Lung microvascular endothelial cell (primary cell): ENCODE measurements at places on chromosomes 13 and 19. TPM values are rescaled to one million over a fixed set of nuclear protein-coding genes. Genes with fewer than 3 reads are reported as not detected.
A peak's percentile ranks its signal among the peaks of the same experiment; 100 is the strongest.

DNA sequence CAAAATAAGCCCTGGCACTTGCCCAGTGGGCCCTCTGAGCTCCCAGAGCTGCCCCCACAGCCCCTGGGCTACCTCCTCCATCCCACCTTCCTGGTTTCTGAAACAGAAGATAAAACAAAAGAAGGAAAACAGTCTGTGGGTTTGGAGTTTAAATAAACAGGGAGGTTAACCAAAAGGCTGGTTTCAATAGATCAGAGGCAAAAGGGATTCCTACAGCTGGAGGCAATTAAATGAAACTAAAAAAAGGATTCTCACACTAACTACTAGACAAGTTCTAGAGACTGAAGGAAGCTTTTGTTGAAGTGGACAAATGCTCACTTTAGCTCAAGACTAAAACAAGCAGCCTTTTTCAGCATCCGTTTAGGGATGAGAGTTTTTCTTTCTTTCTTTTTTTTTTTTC is 569.8 kb downstream of the FGF9 start:
- no peak for DNase-seq

DNA sequence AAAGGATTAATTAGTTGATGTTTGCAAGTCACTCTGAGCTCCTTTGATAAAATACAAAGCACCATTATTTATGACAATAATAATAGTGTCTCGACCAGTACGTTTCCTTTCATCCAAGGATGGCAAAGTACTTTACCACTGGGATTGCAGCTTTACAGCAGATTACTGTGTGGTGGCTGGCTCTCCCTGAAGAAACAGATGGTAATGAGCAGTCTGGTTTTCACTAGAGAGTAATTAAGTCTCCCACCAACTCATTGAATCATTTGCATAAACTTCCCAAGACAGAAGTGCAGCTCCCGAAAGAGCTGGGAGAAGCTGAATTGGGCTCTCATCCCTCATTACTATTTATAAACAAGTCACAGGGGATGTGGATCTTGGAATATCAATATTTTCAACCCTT is 48.7 kb downstream of the KLF5 start:
- DNase-seq = no peak

GRCh38 chr13:43783820-43784219 is 3.0 kb downstream of the ENOX1 start:
- DNase-seq = peak; percentile 95

RFPL4A gene
- total RNA-seq = 1.1 and 1.2 TPM in 2 replicates

GRCh38 chr13:27336014-27336673 is 65.5 kb downstream of the RASL11A start:
- DNase-seq = no peak

- DNase-seq = peak; percentile 54
Observed at GRCh38 chr19:3810708-3811355, 24.7 kb upstream of the MATK start.

GRCh38 chr19:10305139-10305806 is 4.3 kb downstream of the ZGLP1 start:
- DNase-seq = no peak

DNA sequence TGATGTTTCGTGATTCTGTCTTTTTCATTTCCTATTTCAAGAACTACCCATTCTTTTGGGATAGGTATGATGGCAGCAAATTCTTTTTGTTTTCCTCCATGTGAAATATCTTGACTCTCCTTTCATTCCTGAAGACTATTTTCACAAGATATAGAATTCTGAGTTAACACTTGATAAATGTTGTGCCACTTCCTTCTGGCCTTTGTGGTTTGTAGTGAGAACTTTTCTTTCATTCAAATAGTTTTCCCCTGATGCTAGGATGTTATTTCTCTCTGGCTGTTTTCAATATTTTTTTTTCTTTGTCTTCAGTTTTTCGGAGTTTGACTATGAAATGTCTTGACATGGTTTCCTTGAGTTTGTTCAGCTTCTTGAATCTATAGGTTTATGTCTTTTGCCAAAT is 8.3 kb upstream of the TUBGCP3 start:
- DNase-seq = no peak
